ENCODE measurements at places on chromosomes 6 and 20.

- DNase-seq, result no peak
- H3K36me3 ChIP-seq, result peaks cover 5% of the 10 kb centered on the region
- H3K4me1 ChIP-seq, result no peaks in the 10 kb centered on the region
- H3K4me3 ChIP-seq, result no peak overlapping the region
- H3K27ac ChIP-seq, result no peak overlapping the region
Observed at GRCh38 chr6:2259002-2259494, 13.6 kb upstream of the GMDS start.

DNA sequence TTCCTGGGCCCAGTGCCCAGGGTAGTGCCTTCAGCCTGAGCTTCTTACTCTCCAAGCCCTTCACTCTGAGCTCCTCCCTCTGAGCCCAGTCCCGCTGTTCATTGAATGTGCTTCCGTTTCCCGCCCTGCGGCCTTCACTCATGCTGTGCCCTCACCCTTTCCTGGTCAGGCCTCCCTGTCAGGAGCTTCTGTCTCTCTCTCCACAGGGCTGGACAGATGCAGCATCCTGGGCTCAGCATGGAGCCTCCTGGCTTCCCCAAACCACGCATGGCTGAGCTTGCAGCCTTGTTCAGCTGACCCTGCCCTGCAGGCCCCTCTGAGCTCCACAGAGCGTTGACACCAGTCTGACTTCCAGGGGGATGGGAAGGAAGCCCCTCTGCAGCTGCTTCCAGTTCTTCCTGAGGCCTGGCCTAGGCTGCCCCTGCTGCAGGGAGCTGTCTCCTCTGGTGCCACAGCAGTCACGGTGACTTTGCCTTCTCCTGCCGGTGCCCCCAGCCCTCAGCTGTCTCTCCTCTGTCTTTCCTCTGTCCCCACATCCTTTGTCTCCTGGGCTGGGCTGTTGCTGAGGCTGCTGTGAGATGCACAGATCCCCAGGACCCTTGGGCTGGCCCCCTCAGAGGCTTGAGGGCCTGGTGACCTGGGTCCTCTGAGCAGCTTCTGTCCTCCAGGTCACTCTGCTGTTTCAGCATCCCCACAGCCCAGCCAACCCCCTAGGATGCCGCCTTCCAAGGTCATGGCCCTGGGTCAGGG is 7.9 kb upstream of the MYT1 start:
- no peak overlapping the region for H3K27ac ChIP-seq
- no peak overlapping the region for H3K4me3 ChIP-seq
- DNase-seq, result no peak
- H3K27me3 ChIP-seq, result peaks cover 24% of the 10 kb centered on the region
- H3K4me1 ChIP-seq, result no peaks in the 10 kb centered on the region

DNA sequence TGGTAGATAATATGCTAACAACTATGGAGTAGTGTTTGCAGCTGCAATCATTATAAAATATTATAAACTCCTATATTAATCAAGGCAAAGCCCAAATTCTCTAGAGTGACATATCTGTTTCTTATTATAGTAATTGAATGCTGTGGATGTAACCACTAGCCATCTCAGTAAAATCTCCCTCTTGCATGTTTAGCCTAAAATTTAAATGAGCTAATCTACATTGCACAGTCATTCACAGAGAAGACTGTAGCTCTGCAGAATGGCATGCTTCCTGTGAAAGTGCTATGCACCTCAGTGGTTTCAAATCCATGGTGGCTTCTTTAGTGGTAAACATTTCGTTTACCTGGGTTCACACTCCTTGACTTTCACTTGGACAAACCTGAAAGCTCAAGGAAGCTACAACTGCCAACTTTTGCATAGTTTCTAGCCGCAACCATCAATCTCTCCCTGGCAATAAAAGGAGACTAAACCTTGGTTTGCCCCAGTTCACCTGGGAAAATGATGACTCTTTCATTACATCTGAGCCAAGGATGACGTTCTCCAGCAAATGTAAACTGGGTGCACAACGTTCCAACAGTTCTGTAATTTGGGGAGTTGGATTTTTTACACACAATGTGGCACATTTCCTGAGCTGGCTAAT is 47.2 kb downstream of the FILIP1 start:
- no peaks in the 10 kb centered on the region for H3K4me1 ChIP-seq
- H3K4me3 ChIP-seq, result no peak overlapping the region
- H3K27ac ChIP-seq, result no peak overlapping the region
- no peak for DNase-seq

DNA sequence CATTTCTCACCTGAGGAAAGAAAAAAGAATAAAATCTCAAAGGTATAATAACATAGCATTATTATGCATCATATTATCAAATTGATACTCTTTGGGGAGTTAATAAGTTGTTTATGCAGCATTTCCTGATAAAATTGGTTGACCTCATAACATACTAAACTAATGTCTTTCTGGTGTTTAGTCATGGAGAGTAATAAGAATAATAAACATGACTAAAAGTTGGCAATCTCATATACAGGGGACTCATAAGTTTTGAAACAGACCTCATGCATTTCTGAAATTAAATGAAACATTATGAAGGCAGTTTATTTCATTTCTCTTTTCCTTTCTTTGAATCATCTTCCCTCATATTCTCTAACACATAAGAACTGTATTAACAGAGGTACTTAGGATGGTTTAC is 60.5 kb upstream of the PRDM1 start:
- no peak overlapping the region for H3K27ac ChIP-seq
- no peak overlapping the region for H3K4me3 ChIP-seq
- H3K36me3 ChIP-seq, result no peaks in the 10 kb centered on the region
- no peaks in the 10 kb centered on the region for H3K27me3 ChIP-seq
- no peak for DNase-seq
- H3K4me1 ChIP-seq, result no peaks in the 10 kb centered on the region

- H3K4me3 ChIP-seq, result no peak overlapping the region
- no peak for DNase-seq
- H3K27me3 ChIP-seq, result no peaks in the 10 kb centered on the region
Observed at GRCh38 chr20:9059931-9060330, 9.0 kb upstream of the PLCB4 start.
